ENCODE measurements at places on chromosomes 2 and 18. TPM values are rescaled to one million over a fixed set of nuclear protein-coding genes. Genes with fewer than 3 reads are reported as not detected.

Gene SIX2
- 0.24 TPM for total RNA-seq

Gene MORN2
- 13.2 TPM for total RNA-seq

Gene KHK
- 5.3 TPM for total RNA-seq

Gene GAL3ST2
- 0.29 TPM for total RNA-seq

Gene AGXT
- total RNA-seq, result not detected

Gene CPS1
- total RNA-seq, result 10.8 TPM

GRCh38 chr2:160522951-160523710 lies 29.5 kb upstream of the RBMS1 start:
- no peak for DNase-seq

DNA sequence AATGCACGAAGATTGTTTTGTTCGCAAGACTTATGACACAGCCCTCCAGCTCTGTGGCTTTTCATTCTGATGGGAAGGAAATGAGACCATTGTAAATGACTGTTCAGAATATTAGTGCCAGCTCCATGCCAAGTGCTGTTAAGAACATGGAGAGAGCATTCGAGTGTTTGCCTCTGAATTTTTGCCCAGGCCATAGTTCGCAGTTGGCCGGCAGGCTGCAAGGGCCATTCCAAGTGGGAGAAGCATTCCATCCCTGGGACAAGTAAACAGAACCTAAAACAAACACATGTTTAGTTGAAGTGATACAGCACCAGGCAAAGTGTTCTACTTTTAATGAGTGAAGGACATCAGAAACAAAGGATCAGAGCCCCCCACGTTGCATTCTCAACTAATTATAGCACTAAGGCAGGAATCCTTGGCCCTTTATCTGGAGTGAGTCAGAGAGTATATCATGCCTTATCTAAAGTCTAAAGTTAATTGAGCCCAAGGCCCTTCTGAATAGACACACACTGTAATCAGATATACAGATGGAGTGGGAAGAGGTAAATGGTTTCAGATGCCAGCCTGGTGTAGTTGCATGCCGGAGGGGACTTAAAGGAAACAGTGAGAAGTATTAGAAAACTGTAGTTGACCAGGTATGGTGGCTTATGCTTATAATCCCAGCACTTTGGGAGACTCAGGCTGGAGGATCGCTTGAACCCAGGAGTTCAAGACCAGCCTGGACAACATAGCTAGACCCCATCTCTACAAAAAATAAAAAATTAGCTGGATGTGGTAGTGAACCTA lies 53.3 kb downstream of the NEDD4L start:
- no peak for DNase-seq

DNA sequence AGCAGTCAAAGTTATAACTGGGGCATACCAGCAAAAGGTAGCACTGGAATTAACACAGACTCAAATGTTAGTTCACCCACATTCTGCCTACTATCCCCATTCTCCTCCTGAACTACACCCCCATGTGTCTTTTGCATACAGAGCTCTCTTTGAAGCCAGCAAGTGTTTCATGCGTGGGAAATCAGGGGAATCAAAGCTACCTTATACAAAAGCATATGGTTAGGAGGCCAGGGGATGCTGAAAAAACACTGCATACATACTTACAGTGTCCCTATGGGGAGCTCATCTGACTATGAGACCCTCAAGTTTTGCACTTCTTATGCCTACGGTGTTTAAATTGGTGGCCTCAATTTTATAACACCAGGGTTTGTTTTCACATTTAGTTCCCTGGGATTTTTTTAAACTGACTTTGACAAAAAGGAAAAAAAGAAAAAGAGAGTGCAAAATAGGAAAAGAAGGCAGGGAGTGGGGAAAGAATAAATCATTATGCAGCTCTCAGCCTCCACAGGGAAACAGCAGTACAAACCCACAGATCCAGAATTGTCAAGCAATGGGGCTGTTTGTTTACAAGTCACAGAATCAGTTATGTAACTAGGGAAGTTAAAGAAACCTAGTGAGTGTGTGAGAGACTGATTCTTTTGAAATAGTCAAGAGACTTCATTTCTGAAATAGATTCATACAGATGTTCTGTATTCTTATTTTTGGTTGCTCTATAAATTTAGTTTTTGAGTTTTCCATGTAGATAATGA lies 20.1 kb upstream of the PPP3R1 start:
- no peak for DNase-seq

GRCh38 chr2:231259104-231259503 lies 60.7 kb downstream of the ARMC9 start:
- no peak for DNase-seq

DNA sequence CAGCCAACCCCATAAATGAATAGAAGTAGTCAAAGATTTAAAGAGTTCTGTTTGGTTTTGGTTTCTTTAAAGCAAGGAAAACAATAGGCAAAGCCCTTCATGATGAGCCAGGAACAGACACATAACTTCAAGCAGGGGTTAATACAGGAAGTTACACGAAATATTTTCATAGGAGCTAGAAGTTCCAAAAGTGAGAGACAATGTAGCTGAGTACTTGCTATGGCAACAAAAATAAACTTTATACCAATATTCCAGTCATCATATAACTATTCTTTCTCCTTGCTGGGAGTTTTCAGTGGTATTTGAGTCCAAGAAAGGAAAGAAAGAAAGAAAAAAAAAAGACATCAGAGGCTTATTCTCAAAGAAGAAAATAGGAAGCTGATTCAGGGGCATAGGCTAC lies 56.2 kb downstream of the COBLL1 start:
- no peak for DNase-seq

- DNase-seq, result no peak
These were observed 30.1 kb downstream of the C1D start for GRCh38 chr2:68032702-68033101.

- DNase-seq, result no peak
These were observed 475.6 kb upstream of the HS6ST1 start for GRCh38 chr2:128794285-128794684.

DNA sequence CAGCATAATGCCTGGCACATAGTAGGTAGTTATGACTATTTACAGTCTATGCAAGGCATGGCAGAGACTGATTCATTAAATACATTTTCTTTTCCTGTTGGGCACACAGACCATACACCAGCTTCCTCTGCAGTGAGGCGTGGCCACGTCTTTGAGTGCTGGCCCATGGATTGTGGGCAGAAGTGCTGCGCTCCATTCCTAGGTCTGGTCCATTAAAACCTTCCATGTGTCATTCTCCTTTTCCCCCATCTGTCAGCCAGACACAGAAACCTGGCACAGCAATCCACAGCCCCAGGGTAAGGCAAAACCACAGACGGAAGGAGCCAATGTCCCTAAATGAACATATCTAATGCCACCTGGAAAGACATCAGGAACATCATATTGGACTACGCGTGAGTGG lies 141.9 kb downstream of the TTC32 start:
- DNase-seq, result no peak

DNA sequence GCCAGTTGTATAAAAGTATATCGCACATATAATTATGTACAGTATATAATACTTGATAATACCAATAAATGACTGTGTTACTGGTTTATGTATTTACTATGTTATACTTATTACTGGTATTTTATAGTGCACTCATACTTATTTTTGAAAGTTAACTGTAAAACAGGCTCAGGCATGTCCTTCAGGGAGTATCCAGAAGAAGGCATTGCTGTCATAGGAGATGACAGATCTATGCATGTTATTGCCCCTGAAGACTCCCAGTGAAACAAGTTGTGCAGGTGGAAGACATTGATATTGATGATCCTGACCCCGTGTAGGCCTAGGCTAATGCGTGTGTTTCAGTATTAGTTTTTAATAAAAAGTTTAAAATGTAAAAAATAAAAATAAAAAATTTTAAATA lies 20.3 kb upstream of the ASXL3 start:
- no peak for DNase-seq

DNA sequence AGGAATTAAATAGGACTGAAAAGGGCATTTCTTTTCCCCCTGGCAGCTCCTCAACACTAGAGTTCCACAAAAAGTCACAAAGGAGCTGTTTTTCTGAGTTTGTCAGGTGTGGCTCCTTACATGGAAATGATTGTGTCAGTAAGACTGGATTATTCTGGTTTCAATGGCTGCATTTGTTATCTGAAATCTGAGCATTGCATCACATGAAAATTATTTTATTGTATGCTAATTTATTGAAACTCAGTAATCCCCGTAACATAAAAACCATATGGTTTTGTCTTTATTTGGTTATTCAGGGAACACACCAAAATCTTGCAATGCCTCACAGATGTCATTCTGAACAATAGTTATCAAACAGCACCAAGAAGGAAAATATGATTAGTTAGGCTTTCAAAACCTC lies 439.7 kb upstream of the TNP1 start:
- no peak for DNase-seq

DNA sequence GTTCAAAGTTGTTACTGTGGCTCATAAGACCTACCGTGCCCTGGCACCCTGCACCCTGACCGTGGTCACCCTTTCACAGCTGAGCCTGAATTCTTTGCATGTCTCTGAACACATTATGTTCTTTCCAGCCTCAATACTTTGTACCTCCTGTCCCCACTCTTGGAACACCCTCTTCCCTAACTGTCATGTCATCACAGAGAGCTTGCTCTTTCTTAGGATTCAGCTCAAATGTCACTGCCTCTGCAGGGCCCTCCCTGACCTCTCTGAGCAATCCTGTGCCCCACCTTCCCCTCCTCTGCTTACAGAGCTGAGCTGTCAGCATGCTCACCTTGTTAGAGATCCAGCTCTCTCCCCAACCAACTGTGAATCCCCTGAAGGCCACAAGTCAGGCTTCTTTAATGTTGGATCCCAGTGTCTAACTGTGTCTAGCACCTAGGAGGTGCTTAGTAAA lies 15.0 kb downstream of the PRKAG3 start:
- DNase-seq, result no peak
